ENCODE measurements at places on chromosomes 6 and 20. TPM values are rescaled to one million over a fixed set of nuclear protein-coding genes. Genes with fewer than 3 reads are reported as not detected.

The MUC22 gene
- total RNA-seq = not detected

The WTAP gene
- total RNA-seq = 63.1 TPM

The SLC52A3 gene
- 33.8 TPM for total RNA-seq

The GPR63 gene
- 6.2 TPM for total RNA-seq

The GJA1 gene
- total RNA-seq = 395 TPM

The TCP11 gene
- 0.31 TPM for total RNA-seq

The TUBB2B gene
- total RNA-seq = 1,848 TPM

The CCDC167 gene
- total RNA-seq = 29.5 TPM

The SEMG1 gene
- 0.81 TPM for total RNA-seq

The RBPJL gene
- total RNA-seq = not detected

The ENPP1 gene
- 17.8 TPM for total RNA-seq

The CCM2L gene
- total RNA-seq = 8.3 TPM

The TINAG gene
- not detected for total RNA-seq

The SMLR1 gene
- not detected for total RNA-seq

The FGD2 gene
- total RNA-seq = 0.04 TPM

Measured in H7 (cell line).